ENCODE measurements at places on chromosomes 3 and 15.

- peak; percentile 27 for DNase-seq
Measured at GRCh38 chr3:117997201-117998049, 1037.2 kb downstream of the IGSF11 start.

- DNase-seq, result no peak
Measured at GRCh38 chr3:62415312-62415801, 42.0 kb upstream of the FEZF2 start.

DNA sequence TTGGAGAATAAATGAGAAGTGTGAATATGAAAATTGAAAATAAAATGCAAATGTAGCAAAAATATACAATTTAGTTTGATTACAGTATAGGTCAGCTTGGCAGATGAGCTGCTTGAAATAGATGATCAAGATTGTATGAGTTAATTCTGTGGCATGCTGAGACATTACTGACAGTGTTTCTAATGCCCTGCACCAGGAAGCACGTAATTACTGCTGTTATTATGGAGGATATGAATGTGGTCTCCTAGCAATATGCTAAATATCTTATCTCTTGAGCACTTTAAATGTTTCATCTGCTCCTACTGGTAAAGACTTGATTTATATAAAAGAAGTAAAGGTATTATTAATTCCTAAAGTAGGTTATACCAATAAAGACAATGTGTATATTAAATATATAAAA is 1015.5 kb downstream of the PLOD2 start:
- DNase-seq, result no peak

DNA sequence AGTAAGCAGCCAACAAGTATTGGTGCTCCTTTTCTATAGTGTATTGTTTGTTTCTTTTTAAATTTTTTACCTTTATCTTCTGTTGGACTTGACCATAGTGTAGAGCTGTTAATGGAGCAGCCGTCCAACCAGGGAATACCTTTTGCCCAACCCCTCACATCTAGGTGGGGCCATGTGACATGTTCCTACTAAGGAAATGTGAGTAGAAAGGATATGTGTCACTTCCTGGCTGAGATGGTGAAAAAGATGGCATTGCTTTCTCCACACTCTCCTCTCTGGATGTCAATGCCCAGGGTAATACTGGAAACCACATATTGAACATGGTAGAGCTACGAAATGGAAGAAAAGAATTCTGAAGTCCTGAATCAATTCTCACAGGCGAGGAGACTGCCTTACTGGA is 218.8 kb downstream of the TBL1XR1 start:
- DNase-seq, result no peak

DNA sequence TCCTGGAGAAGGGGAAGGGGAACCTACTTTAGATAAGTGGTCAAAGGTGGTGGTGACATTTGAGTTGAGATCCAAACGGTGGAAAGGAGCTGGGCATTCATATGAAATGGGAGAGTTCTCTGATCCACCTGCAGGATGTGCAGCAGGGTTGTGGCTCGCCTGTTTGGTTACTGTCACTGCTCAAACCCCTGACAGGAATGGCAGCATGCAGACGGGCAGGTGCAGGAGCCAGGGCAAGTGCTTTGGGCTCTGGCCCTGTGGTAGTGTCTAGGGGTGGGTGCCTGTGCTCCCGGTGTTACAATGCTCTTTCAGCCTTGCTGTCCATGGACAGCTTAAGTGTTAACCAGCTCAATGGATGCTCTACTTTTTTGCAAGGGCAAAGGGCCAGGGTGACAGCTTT is 18.5 kb downstream of the PAQR9 start:
- no peak for DNase-seq

- no peak for DNase-seq
Measured at GRCh38 chr15:36914466-36914865, 185.9 kb downstream of the MEIS2 start.

GRCh38 chr3:154223519-154223918 is 100.8 kb downstream of the DHX36 start:
- no peak for DNase-seq

GRCh38 chr3:30733209-30733608 is 126.8 kb downstream of the TGFBR2 start:
- DNase-seq, result no peak

- DNase-seq, result no peak
Measured at GRCh38 chr15:67125589-67126502, 60.4 kb downstream of the SMAD3 start.

DNA sequence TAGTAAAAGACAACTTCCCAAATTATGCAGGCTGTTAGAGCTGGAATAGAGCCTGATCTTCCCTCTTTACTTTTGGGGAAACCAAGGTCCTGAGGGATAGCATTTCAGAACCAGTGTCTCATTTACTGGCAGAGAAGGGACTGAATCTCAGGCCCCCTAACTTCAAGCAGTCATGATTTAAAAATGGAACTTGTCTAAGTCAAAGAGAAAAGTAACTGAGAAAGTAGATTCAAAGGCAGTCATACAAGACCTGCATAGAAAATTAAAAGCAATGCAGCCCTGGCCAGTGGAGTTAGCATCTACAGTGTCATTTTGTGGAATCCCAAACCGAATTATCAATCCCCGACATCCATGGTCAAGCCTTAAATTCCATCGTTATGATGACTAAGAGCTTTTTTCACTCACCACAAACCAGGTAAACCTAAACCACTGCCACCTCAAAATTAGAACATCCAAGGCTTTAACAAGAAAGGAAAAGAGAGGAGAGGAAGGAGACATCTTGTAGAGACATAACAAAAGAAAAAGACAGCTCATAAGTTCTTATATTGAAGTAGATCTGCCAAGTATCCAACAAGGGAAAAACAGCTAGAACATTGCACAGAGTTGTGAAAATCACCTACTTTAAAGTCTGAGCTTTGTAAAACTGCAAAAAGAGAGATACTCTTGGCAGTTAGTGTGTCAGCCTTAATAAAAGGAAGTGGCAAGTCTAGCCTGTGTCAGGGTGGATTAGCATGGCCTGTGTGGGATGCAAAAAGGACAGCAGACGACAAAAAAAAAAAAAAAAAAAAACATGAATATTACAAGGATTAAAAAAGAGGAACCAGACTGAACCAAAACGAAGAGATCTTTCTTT is 54.1 kb upstream of the CCR2 start:
- DNase-seq, result peak; percentile 36

GRCh38 chr3:129529436-129530210 is 1.2 kb downstream of the RHO start:
- DNase-seq, result no peak
